ENCODE measurements at places on chromosomes 13 and 19.
A peak's percentile ranks its signal among the peaks of the same experiment; 100 is the strongest.

- no peak for DNase-seq
These were observed 169.0 kb upstream of the UFM1 start for GRCh38 chr13:38180670-38181069.

DNA sequence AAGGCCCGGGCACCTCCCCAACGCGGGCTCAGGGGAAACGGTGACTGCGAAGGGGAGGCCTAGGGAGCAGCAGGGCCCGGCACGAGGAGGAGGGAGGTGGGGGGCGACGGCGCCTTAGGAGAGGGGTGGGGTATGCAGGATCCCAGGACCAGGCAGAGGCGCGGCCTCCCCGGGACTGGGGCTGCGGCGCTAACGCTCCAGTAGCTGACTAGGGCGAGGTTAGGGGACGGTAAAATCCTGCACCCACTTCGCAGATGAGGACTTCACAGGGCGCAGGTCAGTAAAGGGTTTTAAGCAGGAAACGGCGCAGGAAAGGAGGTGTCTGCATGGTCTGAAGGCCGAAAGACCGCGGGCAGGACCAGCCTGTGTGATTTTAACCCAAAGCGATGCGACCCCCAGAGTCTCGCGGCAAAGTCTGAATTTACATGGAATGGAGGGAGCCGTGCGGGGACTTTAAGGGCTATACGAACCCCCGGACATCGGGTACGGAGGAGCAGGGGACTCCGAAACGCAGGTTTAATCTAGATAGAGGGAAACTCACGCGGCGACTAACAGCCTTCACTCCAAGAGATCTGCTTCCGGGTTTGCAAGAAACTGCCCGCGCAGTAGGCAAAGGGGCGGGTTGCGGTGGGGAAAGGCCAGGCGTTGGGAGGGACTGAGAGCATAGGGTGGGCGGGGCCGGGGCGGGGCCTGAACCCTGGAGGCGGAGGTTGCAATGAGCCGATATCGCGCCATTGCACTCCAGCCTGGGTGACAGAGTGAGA is at the start of gene ZNF665:
TSS of gene ZNF665 (minus strand) at position 588 of the 764 bp plus-strand sequence. CDS start 10,460 bp downstream, outside the sequence.
- DNase-seq = peak; percentile 46

DNA sequence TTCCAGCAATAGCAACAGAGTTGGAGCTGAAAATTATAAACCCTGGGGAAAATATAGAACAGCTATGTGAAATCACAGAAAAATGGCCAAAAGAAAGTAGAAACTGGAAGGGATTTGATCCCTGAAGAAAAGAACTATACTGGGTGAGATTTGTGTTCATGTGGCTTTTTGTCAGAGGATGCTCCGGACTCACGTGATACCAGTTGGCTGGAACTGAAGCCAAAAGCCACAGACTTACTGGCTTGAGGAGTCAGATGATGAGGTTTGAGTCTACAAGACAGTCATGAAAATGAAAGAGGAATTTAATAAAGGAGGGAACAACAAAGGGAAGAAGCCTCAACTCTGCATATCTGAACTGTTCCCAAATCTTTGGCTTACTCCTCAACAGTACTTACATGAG is 427.1 kb downstream of the GPC5 start:
- DNase-seq = no peak

GRCh38 chr19:47221080-47221841 is 9.7 kb downstream of the BBC3 start:
- DNase-seq = no peak

DNA sequence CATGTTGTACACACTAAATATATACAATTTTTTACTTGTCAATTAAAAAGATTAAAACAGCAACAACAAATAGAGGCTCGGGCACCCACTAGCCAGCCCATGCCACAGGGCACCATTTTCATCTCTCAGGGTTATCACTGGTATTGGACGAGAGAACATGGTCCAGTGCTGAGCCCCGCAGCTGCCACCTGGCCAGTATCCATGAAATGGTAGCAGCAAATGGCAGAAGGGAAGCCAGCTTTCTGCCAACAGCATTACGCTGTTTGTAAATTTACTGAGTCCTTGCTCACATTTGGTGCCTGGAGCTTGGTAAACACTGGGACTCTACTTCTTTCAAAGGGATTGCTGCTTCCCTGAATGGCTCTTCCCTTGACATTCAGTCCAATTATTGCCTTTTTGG is 87.9 kb upstream of the WASF3 start:
- DNase-seq = no peak

DNA sequence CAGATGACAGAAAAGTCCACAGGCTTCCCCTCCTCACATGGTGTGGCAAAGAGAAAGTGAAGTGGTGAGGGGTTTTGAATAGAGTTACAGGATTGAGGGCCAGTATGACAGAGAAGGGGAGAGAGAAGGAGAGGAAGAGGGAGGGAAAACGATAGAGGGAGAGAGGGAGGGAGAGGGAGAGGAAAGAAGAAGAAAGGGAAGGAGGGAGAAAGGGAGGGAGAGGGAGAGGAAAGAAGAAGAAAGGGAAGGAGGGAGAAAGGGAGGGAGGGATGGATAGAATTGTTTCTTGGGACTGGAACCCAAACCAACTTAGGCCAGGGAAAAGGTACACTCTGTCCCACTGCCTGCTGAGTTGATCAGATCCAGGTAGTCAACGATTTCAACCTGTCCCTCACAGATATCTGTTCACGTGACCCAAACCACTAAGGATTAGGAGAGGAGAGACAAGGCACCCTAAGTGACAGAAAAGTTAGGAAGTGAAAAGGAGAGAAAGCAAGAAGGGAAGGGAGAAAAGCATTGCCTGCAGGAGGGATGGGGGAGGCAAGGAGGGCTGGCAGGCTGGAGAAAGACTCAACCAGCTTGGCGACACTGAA is 8.1 kb upstream of the IGFL3 start:
- DNase-seq = no peak

DNA sequence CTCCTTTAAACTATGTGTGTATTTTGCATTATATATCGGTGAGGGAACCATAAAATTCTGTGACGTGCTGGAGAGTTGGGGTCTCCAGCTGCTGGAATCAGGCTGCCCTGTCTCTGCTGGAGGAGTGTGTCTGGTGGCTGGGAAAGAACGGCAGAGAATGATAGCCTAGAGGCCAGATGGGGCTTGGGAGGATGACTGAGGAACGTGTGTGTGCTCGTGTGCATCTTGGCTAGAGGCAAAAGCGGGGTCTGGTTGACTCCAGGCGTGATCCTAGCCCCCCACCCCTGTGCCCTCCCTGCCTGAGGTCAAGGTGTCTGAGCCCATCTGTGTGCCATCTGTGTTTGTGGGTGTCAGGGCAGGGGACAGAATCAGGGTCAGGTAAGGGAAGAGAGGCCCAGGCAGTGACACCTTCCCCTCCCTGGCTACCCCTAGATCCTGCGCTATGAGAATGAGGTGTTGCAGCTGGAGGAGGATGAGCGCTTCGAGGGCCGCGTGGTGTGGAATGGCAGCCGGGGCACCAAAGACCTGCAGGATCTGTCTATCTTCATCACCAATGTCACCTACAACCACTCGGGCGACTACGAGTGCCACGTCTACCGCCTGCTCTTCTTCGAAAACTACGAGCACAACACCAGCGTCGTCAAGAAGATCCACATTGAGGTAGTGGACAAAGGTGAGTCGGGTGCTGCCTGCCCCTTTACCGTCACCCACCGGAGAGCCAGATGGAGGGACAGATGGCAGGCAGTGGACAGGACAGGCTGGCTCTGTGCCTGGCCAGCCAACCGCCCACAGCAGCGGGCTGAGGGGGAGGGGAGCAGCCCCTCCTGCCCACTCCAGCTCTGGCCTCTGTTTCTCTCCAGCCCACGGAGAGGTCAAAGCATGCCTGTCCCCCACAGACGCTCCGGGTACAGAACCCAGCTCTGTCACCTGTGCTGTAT is 3.1 kb downstream of the SCN1B start:
- no peak for DNase-seq

DNA sequence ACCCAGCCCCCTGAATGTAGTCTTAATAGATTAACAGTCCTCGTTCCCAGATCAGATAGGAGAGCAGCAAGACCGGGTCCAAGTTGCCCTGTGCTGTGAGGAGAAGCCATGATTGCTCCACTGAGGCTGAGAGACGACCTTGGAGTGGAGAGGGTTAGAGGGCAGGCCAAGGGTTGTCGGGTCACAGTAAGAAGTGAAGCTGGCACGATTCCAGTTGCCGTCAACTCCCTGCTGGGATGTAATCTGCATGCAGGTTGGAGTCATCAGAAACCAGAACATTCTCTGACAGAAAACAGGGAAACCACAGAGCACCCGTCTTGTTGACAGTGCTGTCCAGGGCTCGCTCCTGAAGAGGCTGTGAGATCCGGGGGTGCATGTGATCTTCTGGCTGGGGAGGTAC is 19.0 kb upstream of the ATP11A start:
- no peak for DNase-seq

DNA sequence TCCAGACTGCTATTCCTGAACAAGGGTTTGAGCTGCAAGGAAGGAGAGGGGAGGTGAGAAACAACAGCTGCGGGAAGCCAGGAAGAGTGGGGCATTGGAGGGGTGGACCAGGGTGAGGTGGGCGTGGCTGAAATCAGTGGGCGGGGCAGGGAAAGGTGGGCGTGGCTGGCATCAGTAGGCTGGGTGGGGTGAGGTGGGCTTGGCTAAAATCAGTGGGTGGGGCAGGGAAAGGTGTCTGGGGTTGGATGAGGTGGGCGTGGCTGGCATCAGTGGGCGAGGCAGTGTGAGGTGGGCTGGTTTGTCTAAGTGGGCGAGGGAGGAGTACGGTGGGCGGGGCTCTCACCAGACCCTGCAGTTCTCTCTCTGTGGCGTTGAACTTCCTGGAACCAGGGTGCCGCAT is 87.6 kb downstream of the MUC16 start:
- DNase-seq = no peak

GRCh38 chr19:3135961-3136683 is at the start of gene GNA15:
Gene GNA15 (plus strand): TSS chr19:3136033. CDS start chr19:3136451, 418 bp downstream.
- peak; percentile 75 for DNase-seq

GRCh38 chr13:26340807-26341206 is 86.9 kb downstream of the CDK8 start:
- no peak for DNase-seq

DNA sequence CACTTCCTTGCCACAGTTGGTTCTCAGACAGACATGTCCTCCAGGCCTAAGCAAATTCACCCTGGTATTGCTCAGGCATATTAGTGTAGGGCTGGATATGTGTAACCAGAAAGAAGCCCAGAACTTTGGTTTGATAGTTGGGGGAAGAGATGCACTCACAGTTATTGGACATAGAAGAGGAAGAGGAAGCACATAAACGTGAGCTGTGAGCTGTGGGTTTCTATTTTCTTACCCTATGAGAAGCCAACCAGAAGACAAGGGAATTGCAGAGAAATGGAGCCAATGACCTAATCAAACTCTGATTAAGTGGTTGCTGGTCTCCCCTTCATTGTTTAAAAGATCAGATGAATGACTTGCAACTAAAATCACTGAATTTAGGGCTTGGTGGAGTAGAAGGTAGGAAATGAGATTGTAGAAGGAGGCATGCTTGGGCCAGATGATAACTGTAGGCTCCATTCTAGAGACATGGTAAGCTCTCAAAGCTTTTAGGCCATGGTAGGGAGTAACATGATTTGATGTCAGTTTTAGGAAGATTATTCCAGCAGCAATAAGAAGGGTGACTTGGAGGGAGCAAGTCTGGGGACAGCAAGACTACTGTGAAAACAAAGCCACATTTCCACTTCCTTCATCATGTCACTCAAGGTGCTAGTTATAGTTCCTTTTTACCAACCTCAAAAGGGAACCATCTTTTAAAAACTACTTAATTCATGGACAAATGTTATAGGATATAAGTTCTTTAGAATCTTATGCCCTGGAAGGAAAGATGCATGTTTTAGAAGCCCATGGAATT is 24.1 kb upstream of the WDFY2 start:
- DNase-seq = no peak

DNA sequence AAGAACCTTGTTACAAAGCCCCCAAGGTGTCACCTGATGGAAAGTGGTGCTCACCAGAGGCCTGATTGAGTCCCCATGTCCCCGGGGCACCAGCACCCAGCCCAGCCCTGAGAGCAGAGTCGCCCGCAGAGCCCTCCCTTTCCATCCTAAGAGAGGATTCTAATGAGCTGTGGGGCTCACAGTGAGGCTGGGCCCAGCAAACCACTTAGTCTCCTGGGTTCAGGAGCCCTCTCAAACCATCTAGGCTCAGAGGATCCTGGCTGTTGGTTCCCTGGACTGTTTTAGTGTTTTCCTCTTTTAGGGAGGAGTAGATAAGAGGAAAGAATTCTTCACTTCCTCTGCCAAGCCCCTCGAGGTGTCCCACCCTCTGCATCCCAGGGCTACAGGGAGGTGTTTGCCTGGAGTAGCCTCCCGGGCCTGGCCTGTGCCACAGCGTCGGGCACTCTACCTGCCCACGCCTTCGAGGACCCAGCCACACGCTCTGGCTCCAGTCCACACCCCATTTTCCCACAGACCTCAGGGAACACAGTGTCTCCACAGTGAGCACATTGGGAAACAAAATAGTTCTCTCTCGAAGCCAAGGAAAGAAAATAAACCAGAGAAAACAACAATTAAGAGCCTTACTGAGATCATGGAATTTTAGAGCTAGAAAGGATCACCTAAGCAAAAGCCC is 34.4 kb downstream of the DHRS12 start:
- DNase-seq = no peak

DNA sequence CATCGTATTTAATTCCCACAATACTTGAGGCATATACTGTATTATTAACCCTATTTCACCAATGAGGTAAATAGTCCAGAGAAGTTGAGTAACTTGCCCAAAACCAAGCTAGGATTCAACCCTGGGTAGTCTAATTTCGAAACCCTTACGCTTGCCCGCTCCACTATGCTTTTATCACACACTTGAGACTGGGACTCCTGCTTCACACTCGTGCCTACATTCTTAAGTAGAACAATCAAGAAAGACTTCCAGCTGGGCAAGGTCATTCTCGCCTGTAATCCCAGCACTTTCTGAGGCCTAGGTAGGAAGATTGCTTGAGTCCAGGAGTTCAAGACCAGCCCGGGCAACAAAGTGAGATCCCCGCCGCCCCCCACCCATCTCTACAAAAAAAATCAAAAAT is 3.6 kb downstream of the ZNF541 start:
- DNase-seq = no peak

GRCh38 chr13:97141564-97142005 is 80.5 kb upstream of the MBNL2 start:
- peak; percentile 88 for DNase-seq

DNA sequence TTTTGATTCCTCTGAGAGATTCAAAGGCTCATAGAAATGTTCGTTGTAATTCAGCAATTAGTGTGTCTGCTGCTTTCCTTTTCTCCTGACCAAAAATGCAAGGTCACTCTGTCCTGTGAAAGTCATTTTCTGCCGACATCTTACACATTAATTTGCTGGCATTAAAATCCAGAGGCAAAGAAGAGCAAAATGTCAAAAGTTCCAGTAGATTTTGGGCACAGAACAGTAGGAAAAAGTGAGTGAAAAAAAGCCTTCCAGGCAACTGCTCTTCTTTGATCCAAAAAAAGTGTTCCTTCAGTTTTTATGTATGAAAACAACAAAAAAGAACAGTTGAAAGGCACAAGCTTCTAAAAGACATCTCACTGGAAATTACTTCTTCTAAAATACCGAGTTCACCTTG is 413.8 kb downstream of the FOXO1 start:
- DNase-seq = no peak

DNA sequence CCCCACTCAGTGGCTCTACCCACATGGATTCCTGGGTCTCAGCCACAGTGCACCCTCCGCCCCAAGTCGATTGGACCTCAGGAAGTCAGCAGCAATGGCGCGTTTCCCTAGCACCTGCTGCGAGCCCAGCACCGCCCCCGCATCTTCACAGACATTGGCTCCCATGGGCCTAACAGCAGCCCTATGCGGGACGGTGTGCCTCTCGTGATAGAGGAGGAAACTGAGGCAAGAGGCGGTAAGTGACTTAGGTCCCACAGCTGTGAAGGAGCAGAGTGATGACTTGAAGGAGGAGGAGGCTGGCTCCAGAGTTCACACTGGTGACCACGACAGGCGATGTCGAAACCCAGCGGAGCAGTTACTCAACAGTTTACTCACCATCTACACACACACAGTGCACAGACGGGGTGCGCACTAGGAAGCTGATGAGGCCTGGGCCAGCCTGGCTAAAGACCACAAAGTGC is 104.5 kb upstream of the SOX1 start:
- DNase-seq = no peak

Measured in RWPE1 (cell line).